ENCODE measurements at places on chromosomes 5 and 9.

DNA sequence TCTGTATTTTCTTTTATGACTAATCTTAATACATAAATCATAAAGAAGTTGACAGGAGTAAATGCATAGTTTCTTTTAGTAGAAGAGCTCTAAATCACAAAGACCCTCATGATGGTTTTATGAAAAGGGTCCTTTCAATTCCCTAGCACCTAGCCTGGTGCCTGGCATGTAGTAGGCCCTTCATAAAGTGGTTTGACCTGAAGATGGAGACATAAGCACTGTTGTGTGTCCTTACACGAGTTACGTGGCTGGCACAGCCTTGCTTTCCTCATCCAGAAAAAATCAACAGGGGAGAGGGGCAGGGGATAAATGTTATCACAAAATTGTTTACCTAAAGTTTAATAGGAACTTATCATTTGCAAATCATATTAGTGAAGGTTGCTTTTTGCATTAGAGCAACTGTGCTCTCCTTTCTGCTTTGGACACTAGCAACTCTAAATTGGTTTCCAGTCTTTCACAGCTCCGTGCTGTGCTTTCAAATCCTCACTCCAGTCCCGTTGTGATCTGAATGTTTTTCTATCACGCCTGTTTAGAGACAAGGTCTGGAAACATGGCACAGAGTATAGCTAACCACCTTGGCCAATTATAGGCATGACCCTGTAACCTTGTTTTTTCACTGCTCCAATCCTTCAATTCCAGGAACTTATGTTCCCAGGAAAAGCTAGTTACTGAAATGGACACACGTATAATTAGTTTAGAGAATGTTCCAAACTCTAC lies 55.7 kb downstream of the ARL15 start:
- DNase-seq: no peak

DNA sequence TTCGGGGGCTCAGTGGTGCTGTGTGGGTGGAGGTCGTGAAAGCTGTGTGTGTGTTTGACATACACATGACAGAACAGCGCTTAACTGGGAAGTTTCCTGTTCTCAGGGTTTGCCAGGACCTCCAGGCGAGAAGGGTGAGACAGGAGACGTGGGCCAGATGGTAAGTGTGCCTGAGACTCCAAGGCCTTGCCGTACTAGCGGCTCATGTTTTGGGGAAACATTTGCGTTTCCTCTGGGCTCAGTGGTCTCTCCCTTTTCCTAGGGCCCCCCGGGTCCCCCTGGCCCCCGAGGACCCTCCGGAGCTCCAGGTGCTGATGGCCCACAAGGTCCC lies 68.3 kb upstream of the FCN2 start:
- no peak for DNase-seq

DNA sequence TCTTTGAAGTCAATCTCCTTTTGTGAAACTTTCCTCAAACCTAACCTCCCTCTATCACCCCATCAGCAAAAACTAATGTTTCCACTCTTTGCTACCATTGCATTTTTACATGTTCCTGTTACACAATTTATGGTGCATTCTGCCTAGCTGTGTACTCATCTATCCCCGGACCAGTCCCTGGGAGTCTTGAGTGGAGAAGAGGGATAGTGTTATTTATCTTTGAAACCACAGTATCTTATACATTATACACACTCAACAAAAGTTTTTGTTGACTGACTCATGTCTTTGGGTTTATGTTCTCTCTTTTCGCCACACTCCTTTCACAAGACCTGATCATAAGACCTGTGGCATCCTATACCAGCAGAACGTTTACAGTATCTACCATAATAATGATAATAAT lies 26.4 kb downstream of the TNFAIP8 start:
- DNase-seq: no peak

- no peak for DNase-seq
These were observed 1.7 kb downstream of the EPB41L4B start for GRCh38 chr9:109319017-109319625.

DNA sequence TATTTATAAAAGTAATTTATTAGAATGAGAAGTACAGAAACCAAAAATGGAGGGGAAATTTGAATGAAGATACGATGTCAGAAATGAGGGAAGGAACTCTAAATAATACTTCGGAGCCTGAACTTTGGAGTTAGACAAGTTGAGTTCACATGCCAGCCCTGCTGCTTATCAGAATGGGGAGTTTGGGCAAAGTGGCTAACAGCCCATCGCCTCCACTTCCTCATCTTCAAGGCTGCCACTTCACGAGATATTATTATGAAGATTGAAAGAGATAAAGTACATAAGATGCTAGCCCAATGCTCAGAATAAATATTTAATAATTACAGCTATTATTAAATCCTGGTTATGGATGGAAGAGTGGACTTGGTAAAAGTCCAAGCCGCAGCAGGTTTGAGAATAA lies 56.2 kb upstream of the ABCA1 start:
- DNase-seq: no peak

GRCh38 chr9:27726244-27727081 lies 153.2 kb upstream of the C9orf72 start:
- DNase-seq: no peak

DNA sequence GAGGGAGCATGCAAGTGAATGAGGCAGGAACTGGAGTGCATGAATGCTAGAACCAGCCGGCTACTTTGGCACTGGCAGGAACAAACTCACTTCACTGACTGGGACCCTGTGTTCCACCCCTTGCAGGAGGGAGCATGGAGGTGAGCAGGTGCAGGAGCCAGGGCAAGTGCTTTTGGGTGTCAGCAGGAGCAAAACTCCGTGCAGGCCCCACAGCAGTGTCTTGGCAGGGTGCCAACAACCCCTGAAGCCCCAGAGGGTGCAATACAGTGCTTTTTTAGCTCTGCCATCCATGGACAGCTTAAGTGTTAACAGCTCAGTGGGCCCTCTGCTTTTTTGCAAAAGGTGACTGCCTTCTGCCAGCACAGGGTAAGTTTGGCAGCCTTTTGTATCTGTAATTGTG lies 245.8 kb upstream of the PCSK5 start:
- no peak for DNase-seq

DNA sequence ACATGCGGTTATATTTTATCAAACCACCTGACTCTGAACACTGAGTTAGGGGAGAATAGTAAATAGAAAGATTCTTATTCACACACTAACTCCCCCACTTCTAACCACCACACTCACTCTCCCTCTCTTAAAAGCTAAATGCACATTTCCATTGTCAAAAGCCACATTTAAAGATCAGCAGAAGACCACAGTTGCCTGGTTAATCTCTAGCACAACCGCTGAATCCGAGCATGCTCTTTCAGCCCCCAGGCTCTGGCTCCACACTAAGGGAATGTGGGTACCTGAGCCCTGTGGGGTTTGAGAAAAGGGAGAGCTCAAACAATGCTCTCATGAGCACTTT lies 35.7 kb downstream of the PFDN1 start:
- DNase-seq: no peak

DNA sequence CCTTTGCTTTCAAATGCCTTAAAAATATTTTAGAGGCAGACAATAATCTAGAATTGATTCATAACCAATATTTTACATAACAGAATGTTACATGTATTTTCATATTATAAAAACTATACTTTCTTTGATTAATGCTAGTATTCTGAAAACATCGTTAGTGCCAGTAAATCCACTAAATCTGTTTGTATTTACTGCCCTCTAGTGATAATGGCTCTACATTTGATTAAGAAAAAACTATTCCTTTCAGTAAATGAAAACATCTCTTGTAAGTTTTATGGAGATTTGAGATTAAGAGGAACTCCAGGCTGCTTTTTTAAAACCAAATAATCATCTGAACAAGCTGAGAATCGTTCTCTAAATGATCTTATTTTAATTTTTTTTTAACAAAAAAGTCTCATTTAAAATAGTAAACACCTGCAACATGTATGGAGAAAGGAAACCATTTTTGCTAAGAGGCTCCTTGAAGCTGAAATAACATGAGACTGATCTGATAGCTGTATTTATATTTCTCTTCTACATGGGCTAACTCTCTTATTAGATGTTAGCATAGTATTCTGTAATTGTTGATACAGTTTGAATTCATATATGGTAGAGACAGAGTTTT lies 424.7 kb downstream of the RAB3C start:
- no peak for DNase-seq

DNA sequence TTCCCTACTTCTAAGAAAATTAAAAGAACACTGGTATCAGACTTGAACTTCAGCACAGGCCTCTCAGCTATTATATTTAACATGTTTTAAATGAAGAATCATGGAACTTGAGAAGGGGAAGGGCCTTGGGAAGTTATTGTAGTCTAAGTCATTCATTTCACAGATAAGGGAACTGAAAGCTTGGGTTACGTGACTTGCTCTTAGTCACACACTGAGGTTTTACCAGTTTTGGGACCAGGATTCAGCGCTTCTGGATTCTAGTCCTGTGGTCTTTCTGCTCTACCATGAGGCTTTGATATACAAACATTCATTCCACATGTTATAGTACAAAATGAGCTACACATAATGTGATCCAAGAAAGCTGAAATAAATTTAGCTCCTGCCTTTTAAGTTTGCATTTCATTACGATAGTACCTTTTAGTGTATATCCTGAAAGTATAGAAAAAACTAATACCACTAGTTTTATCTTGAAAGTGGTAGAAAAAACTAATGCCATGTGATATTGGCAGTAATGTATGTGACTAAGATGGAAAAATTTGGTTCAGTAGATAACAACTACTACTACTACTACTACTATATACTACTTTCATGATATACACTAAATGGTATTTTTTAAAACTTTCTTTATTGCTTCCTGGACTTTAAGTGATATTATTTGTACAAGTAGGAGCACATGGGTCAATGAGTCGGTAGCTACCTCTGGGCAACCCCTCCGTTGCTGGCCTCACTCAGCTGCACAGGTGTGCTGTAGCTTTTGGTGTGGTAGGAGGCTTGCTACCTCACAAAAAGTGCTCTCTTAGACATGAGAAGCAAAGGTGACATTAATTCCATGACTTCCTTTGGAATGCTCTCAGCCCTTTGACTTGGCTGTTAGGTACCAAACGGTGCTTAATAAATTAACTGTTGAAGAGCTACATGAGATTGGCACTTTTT lies 40.7 kb downstream of the F2RL2 start:
- DNase-seq: no peak

- no peak for DNase-seq
These were observed 10.0 kb upstream of the NDST1 start for GRCh38 chr5:150497989-150498317.

DNA sequence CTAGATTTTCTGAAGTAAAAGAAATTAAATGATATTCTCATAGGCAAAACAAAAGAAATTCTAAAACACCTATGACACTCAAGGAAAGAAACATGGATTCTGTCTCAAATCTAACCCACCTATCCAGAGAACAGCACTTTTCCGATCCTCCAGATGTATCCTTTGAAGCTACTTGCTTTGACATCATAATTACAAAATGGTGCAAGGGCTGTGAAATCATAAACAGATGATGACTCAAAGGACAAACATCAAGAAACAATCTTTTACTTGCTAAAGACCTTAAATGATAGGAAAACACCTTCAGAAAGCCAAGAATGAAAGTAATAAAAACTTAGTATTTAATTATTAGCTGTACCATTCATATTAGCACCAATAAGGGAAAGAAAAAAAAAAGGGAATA lies 202.6 kb downstream of the DENND1A start:
- no peak for DNase-seq

- DNase-seq: no peak
These were observed 538.5 kb upstream of the TUSC1 start for GRCh38 chr9:26216702-26217101.

- no peak for DNase-seq
These were observed 32.2 kb downstream of the GCNT4 start for GRCh38 chr5:75020016-75020656.

DNA sequence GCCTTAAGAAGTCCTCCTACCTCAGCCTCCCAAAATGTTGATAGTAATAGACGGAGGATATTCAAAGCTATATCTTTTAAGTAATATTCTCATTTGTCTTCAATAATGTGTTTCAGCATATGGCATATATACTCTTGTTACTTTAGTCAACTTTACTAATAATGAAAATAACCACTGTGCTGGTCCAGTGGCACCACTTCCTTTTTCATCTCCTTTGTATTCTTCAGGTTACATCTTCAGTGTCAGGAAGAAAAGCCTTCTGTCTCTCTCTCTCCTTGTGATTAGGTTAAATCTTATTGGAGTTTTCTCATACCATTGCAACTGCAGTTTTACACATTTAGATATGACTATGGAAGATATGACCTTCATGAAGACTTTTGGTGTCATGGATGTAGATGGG lies 31.3 kb downstream of the PARP8 start:
- no peak for DNase-seq

GRCh38 chr9:107174441-107174840 lies 108.6 kb upstream of the RAD23B start:
- DNase-seq: no peak

DNA sequence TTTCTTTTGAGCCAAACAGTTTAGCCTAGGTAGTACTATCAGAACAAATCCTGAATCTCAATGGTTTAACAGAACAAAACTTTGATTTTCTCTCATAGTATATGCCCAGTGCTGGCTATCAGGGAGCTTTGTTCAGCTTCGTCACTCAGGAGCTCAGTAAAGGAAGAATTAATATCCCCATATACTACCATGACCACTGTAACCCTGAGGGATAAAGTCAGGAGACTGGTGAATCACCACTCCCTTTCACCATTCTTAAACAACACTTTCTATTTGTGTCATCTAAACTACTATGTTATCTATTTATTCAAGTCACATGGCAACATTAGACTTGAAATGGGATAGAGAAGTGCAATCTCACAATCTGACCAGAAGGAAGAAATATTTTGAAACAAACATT lies 522.6 kb upstream of the COX7C start:
- DNase-seq: no peak

DNA sequence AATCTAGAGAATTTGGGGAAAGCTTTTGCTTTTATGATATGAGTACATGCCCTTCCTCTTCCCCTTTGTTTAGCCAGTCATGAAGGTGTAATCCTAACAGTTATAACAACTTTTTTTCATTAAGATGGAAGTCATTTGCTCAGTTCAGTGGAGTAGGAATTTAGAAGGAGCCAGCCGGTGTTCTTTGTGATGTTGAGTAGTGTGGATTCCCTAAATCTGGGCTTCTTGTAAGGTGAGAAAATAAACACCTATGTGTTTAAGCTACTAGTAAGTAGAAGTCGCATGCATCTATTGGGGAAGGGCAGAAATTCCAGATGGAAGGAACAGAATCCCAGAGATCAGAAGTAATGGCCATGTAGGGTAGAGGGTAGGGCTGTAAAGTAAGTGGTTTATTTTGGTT lies 13.6 kb upstream of the CNTLN start:
- no peak for DNase-seq
